Urinary bladder (tissue), 4 donors: ENCODE measurements at places on chromosomes 6 and 20. TPM values are rescaled to one million over a fixed set of nuclear protein-coding genes. Genes with fewer than 3 reads are reported as not detected.

GRCh38 chr6:8672882-8673281 lies 237.5 kb upstream of the SLC35B3 start:
- DNase-seq, result no peak

- no peak for DNase-seq
Measured at GRCh38 chr6:144690666-144691065, 405.5 kb downstream of the UTRN start.

DNA sequence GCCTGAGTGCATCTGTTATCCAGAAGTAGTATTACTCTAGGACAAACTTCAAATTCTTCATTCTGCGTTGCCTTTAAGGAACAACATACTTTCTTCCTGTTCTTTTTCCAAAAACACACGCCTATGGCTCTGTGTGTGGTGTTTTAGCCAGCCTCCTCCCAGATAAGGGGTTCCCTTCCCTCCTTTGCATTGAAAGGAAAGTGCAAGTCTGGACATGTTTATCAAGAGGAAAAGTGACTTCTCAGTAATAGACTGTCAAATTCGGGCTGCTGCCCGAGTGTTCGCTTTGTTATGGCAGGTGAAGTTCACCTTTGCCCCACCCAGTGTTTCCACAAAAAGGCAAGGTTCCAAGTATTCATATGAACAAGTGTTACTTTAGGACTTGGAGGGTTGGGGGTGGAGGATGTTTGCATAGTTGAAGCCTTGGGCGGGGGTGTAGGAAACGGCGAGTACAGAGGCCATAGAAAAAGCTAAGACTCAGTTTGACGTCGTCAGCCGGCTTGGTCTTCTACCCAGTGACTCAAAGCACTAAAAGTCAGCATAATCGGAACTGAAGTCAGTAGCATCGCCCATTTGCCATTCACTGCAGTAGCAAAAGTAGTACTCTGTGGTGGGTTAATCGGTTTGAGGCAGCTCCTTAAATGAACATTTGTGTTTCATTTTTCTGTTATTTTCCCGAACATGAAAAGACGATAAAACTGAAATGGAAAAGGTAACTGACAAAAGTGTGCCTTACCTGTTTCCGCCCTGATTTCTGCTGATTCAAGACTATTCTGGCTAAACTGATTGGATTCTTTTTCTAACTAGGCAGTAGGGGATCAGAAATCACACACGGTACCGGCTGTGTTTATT lies 12.5 kb downstream of the PRDM1 start:
- no peak for DNase-seq

- DNase-seq, result no peak
Measured at GRCh38 chr6:22621701-22622100, 52.3 kb downstream of the HDGFL1 start.

GRCh38 chr6:159305159-159305558 lies 136.0 kb downstream of the FNDC1 start:
- no peak for DNase-seq

- no peak for DNase-seq
Measured at GRCh38 chr6:31474871-31475286, 23.1 kb upstream of the MICB start.

GRCh38 chr20:59223182-59223601 lies 59.6 kb downstream of the ZNF831 start:
- no peak for DNase-seq

Gene SDCBP2
- total RNA-seq, result 1.9 TPM

Gene PIGU
- 17.3 TPM for total RNA-seq

Gene ANKRD66
- total RNA-seq, result not detected
